Fibroblast of villous mesenchyme (primary cell): ENCODE measurements at places on chromosomes 5 and 9. TPM values are rescaled to one million over a fixed set of nuclear protein-coding genes. Genes with fewer than 3 reads are reported as not detected.

DNA sequence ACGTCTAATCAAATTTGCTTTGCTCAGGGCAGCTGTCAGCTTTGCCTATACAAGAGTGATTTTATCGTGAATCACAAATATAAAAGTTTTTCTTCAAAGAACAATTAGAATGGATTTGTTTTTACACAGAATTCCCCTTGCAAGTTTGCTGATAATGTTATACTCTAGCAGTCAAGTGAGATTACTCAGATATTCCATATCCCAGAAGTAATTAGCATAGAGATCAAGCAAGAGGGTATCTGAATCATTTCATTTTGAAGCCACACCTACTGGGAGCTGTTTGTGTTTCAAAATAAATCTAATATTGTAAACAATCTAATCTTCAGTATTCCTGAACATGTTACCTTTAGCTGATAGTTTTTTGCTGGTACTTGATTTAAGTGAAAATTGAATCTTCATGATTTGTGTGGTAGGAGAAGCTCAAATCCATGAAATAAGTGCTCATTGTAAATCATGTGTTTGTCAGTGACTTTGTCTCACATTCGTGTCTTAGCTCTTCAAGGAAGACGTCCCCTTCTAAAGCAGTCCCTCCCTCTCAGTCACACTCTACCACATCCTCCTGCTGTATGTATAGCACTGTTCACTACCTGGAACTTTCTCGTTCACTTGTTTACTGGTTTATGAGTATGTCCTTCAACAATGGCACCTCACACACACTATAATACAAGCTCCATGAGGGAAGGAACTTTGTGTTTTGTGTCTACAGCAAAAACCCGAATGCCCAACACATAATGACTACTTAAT, 3.3 kb upstream of the TTC39B start:
- DNase-seq, result no peak

GADD45G gene
- 0.43 and 0.64 TPM in 2 replicates for total RNA-seq

SNCB gene
- total RNA-seq, result not detected in 2 replicates

GRCh38 chr5:9894571-9895301, 264.6 kb upstream of the TAS2R1 start:
- no peak for DNase-seq

IL17B gene
- 1.3 TPM in 1 of 2 replicates, not detected in the other for total RNA-seq

DNA sequence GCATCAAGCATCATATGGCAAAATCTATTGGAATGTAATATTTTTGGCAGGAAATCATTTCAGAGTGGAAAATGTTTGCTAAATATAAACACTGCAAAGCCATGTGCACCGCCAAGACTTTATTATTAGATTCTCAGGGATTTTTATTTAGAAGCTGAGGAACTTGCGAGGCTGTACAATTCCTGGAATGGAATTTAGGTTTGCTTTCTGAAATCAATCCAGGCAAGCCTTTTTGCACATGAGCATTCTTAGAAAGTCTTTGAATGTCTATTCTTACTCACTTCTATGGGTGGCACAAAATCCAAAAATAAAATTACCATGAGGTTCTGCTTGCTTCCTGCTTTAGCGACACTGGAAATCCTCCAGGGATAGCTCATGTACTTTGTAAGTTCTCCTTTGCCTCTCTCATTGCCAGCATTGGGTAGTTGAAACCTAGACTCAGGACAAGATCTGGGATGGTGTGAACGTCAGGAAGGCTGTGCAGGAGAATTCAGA, 71.5 kb upstream of the PALM2AKAP2 start:
- no peak for DNase-seq

DNA sequence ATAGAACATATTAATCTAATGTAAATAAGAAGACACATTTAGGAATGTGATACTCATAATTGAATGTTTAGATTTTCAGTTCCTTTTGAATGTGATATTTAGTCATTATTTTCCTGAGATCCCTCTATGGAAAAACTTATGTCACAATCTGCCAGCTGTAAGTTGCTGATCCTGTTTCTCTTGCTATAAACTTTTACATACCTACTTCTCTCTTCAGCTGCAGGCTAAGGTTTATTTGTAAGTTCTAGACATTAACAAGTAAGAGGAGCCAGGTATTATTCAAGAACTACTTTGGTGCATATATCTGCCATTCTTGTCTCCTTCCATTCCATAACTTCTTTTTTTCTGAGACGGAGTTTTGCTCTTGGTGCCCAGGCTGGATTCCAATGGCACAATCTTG, 462.4 kb downstream of the PRR16 start:
- DNase-seq, result no peak

- no peak for DNase-seq
Measured at GRCh38 chr9:102362470-102363132, 624.2 kb upstream of the GRIN3A start.

ATP10B gene
- not detected in 2 replicates for total RNA-seq

DNA sequence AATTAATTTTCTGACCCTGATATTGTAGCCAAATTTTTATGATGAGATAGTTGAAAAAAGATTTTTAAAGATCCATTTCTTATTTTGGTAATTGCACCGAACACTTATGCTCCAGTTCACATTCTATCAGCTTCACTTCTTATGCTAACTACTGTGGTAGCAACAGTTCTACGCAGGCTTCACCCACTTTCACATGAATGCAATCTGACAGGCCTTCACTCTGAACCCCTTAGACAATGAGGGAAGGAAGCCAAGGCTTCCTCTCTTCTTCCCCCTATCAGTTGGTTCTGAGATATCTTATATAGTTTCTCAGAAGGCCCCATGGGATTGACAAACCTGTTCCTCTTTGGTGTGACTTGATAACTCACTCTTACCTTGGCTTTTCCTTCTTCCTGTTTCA, 185.8 kb downstream of the CETN3 start:
- DNase-seq, result no peak

DNA sequence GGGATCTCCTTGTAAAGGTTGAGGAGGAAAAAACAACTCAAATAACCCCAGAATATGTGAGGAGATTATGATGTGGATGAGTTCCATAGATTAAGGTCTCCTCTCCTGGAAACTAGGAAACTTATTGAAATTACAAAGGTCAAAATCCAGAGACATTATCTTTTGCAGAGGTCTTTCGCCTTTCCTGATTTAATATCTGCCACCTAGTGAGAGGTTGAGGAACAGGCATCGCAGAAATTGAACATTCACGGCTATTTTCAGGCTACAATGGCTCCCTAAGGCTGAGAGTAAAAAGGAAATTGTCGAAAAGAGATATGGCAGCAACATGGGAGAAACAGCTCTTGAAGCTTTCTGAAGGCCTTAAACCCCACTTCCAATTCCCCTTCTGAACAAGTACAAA, 127.5 kb upstream of the PLCXD3 start:
- DNase-seq, result no peak

DNA sequence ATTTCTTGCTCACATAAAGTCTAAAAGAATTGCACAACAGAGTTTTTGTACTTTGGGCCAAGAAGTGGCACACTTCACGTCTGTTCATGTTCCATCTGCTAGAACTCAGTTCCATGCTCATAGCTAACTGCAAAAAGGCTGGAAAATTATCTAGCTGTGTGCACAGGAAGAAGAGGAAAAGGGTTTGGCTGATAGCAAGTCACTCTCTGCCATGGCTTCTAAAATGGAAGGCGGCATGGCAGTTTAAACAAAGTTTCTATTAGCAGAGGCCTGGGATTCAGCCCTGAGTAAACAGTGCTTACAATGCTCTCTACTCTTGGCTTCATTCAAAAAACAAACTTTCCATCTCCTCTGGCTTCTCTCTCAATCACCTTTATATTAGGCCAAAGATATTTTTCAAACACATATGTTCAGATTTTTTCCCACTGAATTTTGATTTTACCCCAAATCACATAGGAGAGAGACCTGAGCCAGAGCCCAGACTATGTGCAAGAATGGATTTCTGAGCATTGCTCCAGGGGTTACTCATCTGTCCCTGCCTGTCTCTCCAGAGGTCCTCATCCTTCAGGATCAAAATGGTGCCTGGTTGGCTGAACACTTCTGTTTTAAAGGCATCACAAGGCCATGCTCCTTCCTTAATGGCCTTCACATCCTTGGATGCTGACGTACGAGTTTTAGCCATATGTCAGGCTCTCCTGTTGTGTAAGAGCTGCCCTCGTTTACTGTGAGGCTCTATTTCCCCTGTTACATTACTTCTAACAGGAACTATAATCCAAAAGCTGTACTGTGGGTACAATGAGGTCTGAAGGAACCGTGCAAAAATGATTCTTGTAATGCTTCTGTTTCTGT, 226.6 kb downstream of the SAXO1 start:
- no peak for DNase-seq

DNA sequence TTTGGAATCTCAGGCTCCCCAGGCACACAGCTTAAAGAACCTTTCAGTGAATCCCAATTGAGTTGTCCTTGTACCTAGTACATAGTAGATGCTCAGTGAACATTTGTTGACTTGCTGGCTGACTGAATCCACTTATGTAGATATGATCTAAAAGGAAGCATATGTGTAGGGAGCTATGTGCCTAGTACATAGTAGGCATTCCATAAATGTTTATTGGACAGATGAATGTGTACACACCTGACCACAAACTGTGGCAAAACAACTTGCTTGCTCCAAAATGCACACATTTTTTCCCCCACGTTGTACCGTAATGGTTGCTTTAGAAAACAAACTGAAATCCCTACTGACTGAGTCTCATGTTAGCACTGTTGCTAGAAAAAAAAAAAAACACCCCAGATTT, 80.2 kb upstream of the IL12B start:
- DNase-seq, result no peak

ZER1 gene
- total RNA-seq, result 17.3 and 22.9 TPM in 2 replicates
